Substantia nigra (tissue), 51 donors: ENCODE measurements at places on chromosomes 5 and 9.

GRCh38 chr5:52804981-52805380 lies 17.3 kb downstream of the ITGA1 start:
- DNase-seq: no peak

GRCh38 chr9:4356306-4356705 lies 56.4 kb upstream of the GLIS3 start:
- DNase-seq: no peak

GRCh38 chr9:130448771-130449603 lies 4.2 kb downstream of the ASS1 start:
- no peak for DNase-seq

- no peak for DNase-seq
Measured at GRCh38 chr5:171201310-171201709, 107.7 kb upstream of the TLX3 start.

DNA sequence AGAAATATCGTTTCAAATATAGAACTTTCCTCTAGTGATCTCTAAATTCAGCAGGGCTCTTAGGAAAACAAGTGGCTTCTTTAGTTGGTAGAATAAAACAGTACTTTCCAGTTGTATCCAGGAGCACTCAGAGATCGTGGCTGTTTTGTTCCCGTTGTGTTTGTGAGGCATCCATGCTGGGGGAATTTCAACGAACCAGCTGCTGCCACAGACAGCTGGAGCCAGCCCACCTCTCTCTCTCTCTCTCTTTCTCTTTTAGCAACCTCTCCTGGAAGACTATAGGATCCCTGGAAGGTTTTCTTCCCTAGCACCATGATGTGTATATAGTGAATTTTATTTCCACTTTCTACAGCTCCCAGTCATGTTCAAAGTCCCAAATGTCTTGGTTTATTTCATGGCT lies 1116.0 kb upstream of the SEMA6A start:
- DNase-seq: no peak
